Glutamatergic neuron (in vitro differentiated cells): ENCODE measurements at places on chromosomes 16 and 17. TPM values are rescaled to one million over a fixed set of nuclear protein-coding genes. Genes with fewer than 3 reads are reported as not detected.

DNA sequence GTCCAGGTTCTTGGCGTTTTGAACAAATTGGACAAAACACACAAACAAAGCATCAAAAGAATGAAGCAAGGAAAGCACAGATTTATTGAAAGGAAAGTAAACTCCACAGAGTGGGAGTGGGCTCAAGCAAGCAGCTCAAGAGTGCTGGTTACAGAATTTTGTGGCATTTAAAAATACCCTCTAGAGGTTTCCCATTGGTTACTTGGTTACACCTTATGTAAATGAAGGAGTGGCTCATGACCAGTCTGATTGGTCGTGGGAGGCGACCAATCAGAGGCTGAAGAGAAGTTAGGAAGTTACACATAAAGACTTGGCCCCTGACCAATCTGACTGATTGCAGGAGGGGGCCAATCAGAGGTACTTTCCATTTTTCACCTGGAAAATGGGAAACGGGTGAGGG lies 1373.8 kb upstream of the GOT2 start:
- DNase-seq = no peak

Gene KRT33A
- not detected for total RNA-seq

DNA sequence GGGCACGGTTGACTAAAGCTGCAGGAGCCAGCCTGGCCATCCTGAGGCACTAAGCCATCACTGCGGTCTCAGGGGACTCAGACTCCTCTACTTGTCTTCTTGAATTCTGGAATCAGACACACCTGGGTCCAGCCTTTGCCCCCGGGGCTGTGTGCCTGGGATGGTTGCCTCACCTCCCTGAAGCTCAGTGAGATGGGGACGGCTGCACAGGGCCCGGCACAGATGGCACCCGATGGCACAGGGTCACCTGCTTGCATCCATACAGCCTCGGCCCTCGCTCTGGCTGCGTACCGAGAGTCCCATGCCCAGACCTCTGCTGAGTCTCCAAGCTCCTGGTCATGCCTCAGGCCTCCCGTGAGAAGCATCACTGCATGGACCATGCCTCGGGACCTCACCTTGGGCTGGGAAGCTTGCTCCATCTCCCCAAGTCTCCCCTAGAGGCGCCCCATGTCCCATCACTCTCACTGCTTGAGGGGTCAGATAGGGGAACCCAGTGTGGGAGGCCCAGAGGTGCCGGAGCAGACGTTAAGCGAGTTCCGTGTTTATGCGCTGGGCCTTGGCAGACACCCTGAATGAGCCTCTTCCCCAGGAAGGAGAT lies 316.3 kb downstream of the SEC14L1 start:
- DNase-seq = no peak

Gene RND2
- 75.8 TPM for total RNA-seq

DNA sequence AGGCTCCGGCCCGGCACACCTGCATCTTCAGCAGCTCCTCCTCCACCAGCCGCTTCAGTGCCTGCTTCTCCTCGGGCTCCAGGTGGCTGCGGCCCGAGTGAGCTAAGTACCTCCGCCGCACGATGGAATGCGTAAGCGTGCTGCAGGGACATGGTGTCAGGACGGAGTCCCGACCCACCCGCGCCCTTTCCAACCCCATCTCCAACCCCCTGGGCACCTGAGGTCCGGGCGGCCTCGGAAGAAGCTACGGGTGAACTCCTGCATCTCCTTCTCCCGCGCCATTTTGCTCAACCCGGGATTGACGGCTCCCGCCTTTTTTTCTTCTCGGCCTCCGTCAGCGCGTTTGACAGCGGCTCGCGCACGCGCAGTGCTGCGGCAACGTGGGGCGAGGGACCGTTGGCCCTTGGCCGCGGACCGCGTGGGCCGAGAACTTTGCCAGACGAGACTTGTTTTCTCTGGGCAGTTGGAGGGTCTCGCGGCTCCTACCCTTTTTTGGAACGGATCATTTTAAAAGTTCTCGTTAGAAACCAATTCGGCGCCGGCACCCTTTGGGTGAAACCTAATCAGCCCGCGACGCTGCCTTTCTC lies at the start of gene HIRIP3:
Gene HIRIP3, minus strand, starts transcription at position 294 of the 587 bp plus-strand sequence. Its CDS starts 12 bp downstream, at position 282.
- peak; percentile 88 for DNase-seq

DNA sequence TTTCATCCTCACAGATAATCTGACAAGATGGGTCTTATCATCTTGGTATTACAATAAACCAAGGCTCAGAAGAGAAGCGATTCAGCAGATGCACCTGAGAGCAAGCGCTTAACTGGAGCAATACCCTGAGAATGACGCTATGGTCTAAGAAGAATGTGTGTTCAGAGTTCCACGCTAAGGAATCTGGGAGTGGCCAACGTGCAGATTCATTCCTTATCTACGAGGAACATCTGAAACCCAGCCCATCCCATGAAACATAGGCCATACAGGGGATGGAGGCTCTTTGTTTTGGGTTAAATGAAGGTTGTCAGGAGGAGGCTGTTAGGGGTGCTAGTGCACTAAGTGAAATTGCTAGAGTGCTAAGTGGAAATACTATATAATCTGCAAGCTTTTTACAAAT lies 28.5 kb upstream of the KDM8 start:
- no peak for DNase-seq

DNA sequence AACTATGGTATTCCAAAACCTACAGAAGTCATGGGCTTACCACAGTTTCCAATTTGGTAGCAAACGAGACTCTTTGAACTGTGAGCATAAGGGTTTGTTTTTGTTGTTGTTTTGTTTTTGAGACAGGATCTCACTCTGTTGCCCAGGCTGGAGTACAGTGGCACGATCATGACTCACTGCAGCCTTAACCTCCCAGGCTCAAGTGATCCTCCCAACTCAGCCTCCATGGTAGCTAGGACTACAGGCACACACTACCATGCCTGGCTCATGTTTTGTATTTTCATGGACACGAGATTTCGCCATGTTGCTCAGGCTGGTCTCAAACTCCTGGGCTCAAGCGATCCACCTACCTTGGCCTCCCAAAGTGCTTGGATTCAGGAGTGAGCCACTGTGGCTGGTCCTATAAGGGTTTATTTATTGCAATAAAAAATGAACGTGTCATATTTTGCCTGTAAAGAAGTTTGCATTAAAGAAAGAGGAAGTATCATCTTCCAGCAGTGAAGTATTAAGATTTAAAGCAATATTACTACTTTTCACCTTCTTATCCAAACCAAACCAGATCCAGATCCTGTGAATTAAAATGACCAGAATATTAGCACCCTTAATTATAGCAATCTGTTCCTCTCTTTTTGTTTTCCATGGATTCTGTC lies 37.2 kb downstream of the KCNJ2 start:
- no peak for DNase-seq
